Stimulated activated CD4-positive, alpha-beta T cell treated with anti-CD3 and anti-CD28 coated beads, Interleukin-1b, Interleukin-23, amount 100 ng/mL, for 1 hour (primary cell): ENCODE measurements at places on chromosomes 7 and 10.

DNA sequence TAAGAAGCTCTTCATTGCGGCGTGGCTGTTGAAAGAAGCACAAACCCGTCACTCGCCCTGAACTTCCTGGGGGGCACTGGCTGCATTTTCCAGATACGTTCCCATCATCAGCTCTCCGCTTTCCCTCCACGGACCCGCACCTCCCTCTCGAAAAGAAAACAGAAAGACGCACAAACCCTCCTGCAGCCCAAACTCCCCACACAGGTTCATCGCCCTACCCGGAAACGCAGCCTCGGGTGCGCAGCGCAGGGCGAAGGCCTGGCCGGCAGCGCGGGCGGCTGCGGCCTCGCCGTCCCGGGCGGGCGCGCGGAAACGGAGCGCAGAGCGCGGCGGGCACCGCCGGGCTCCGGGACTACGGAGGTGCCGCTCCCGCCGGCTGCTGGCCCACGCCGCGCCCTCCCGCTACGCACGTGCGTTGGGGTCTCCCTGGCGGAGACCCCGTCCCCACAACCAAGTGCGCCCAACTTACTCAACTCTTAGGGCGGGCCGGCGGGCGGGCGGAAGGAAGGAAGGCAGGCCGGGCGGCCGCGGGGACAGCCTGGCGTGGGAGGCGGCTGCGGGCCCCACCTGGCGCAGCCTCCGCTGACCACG is 822 bp downstream of the ZNF800 start:
- no peak for DNase-seq

DNA sequence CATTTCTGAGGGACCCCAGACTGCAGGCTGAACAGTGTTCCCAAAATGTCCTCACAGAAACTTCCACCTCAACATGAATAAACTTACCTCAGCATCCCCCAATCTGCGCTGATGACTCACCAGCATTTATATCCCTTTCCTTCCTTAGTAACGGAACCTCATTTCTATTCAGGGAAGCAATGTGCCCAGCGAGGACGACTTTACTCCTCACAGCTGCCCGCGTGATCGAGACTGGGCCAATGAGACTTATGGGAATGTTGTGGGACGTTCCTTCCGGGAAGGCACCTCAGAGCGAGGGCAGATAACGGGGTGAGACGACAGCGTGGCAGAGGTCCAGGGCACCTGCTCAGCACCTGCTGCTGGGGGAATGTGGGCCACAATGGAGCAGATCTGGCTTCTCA is 73.1 kb upstream of the CAMK2B start:
- no peak for DNase-seq

DNA sequence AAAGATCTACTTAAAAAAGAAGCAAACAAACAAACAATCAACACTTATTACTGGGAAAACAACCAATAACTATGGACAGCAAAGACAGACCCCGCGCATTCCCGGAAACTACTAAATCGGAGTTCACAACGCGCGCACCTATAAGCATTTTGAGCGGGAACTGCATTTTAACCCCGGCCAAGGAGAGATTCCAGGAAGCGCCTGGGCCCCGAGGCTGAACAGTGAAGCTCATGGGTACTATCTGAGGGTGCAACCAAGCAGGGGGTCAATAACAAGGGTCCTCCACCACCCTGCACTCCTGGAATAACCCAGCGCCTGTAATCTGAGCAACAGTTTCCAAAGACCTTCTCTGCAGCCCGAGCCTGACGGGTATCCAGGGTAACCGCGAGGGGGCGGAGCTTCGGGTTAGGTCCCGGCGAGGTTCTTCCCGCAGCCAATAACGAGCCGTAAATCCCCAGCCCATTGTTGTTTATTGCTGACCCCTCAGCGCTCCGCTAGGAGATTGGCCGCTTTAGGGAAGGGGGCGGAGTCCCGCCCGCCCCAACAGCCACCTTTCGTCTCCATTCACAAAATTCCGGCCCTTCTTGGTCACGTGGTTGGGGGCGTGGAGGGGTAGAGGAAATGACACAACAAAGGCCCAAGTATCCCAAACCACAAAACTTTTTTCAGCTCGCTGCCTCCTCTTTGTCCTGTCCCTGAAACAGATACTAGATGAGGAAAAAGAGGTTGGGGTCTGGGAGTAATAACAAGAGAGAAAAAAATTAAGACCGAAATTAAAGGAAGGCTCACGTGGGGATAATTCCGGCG is 1.7 kb upstream of the ETV1 start:
- DNase-seq = peak; percentile 23

DNA sequence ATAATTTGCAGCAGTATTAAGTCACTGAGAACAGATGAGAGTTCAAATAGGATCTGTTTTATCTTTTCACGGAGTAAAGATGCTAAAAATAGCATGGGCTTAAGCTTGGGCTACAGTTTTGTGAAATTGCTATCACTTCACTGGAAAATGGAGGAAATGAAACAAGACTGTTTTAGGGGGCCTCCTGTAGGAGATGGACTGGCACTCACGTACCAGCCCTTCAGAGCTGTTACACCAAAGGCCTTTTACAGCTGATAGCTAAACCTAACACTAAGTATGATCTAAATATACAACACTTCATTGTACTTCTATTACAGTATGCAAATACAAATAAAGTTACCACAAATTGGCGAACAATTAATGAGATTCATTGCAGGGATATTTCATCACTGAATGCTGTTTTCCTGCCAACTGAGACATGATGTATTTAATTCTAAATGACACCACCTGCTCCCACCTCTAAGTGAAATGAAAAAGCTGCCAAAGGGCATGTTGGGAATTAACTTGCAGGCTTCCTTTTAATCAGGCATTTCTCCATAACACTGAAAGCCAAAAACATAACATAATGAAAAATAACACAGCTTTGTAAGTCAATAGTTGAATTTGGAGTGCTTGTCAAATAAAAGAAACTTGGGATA is 304.5 kb upstream of the LRRN3 start:
- DNase-seq = no peak

DNA sequence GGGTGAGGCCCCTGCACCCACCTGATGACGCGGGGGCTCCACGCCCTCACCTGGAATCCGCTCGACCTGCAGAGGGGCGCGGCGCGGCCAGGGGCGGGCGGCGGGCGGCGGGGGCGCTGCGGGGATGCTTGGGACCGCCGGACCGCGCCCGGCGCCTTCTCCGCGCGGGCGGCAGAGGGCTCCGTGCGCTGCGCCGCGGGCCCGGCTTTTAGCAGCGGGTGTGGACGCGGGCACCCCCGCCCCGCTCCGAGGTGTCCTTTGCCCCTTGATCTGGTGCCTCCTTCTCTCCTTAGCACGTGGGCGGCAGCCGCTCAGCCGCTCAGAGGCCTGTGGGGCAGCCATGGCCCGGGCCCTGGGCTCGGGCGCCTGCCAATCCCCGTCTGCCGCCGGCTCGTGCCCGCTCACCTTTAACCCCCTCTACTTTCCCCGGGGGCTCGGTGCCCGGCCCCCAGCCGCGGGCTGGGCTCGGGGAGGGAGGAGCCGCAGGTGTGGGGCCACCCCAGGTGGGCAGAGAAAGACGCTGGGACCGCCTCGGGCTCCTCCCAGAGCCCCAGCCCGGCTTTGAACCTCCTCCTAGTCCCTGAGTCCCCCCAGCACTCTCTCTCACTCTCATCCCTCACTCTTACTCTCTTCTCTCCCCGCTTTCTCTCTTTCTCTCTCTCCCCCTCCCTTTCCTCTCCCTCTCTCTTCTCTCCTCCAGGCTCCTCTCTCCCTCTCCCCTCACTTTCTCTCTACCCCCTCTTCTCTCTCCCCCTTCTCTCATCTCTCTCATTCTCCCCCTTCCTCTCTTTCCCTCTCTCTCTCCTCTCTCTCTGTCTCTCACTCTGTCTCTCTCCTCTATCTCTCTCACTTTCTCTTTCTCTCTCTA is 19.7 kb upstream of the VPS37D start:
- DNase-seq = no peak

GRCh38 chr7:45495618-45496017 is 78.5 kb upstream of the ADCY1 start:
- no peak for DNase-seq

DNA sequence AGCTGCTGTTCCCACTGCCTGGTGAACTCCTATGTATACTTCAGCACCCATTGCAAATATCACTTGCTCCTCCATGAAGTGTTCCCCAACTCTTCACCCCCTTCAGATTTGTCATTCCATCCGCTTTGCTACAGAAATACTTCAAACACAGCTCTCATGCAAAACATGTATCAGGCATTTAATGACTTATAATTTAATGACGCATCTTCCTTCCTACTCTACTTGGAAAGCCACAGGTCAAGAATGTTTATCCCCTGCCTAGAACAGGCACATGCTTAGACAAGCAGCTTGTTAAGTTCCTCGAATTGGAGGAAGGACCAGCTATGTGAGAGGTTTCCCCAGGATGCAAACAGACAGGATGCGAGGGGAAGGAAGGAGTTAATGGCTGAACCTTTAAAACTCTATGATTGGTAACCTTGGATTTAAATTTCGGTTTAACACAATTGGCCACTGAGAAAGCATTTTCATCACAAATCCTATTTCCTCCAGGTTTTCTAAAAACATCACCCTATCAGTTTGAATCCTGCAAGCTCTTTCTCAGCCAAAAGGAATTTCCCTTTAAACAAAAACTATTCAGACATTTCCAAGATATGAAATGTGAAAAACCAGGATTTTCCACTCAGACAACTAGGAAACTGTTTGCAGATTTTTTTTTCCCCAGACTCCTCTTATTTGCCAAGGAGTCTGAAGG is 11.5 kb downstream of the CREB3L2 start:
- DNase-seq = no peak

- DNase-seq = no peak
These were observed 695.1 kb downstream of the INHBA start for GRCh38 chr7:41007811-41008210.

GRCh38 chr10:45008524-45009161 is 7.9 kb downstream of the ZNF22 start:
- DNase-seq = no peak

DNA sequence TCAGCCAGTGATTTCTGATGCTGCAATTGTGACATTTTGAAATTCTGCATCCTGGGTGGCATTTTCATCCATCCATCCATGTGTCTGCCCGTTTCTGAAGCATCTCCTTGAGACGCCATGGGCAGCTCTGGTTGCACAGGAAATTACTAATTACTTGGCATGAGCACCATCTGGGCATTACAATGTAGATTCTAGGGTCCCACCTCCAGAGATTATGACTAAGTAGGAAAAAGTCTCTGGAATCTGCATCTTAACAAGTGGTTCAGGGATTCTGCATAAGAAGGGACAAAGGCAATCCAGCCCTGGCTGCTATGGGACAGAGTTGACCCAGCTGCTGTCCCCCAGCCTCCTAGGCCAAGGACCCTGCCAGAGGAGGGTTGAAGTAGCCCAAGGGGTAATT is 65.3 kb downstream of the CUZD1 start:
- DNase-seq = no peak

- DNase-seq = no peak
These were observed 125.8 kb upstream of the GAD2 start for GRCh38 chr10:26090762-26091161.

DNA sequence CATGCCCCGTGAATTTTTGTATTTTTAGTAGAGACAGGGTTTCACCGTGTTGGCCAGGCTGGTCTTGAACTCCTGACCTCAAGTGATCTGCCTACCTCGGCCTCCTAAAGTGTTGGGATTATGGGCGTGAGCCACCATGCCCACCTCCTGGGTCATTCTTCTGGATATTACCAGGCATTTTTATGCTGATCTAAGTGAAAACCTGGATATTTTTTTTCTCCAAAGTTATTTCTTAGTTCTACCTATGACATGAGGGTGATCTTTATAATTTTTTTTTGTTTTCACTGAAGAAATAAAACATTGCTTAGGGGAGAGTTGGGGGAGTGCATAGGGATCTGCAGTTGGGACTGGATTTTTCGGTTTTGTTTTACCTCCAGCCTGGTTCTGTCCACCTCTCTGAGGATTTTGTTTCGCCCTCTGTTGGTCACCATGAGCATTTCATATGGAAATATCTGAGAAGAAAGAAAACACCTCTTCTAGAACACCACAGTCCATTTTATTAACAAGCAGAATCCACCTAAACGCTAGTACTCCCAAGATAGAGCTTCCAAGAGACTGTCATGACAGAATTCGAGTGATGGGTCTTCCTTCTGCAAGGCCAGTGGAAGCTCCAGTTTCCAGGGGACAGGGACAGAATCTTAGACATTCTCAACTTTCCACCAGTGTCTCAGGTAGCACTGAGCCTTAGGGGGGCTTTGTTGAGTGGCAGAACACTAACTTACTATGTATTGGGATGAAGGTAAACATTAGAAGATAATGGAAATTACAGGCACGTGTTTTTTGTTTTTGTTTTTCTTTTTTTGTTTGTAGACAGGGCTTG is 33.4 kb upstream of the AFAP1L2 start:
- no peak for DNase-seq

GRCh38 chr10:121644501-121644900 is 46.3 kb upstream of the FGFR2 start:
- no peak for DNase-seq

- no peak for DNase-seq
These were observed at the start of gene CDK14 for GRCh38 chr7:90595801-90596670. TSS of gene CDK14 (plus strand) at chr7:90596321. CDS start at chr7:90596628, 307 bp downstream.

- DNase-seq = no peak
These were observed 99.0 kb upstream of the FZD1 start for GRCh38 chr7:91165006-91165845.

GRCh38 chr10:32007026-32007425 is 49.2 kb downstream of the KIF5B start:
- no peak for DNase-seq

DNA sequence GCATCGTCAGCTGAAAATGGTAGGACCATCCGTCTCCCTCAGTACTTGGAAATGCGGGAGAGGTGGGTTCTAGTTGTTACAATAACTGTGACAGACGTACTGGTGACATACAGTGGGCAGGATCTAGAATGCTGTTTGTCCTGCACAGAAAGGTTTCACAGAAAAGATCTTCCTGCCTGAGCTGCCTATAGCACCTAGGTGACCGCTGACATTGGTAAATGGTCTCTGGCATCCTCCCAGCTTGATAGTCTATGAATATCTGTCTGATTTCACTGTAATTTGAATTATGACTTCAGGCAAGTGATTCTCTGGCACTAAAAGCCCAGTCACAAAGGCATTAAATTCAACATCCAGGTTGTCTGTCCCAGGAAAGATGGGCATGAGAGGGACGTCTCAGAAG is 38.2 kb upstream of the CCDC3 start:
- no peak for DNase-seq

DNA sequence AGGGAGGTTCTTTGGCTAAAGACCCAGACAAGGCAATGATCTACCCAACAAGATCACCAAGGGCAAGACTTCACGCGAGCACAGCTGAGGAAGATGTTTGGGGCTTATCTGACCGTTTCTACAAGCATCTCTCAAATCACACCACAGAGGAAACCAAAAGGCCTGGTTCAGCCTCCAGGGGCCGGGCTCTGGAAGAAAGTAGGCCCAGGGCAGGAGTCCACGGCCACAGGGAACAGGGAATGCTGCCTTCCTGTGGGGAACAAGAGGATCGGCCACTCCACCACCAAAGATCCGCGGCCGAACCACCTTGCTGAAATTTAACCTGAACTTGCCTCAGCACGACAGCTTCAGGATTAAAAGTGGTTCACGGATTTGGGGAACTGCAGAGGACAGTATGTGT is 332.5 kb downstream of the PTPRN2 start:
- no peak for DNase-seq

GRCh38 chr10:91313-91712 is 42.2 kb upstream of the TUBB8 start:
- no peak for DNase-seq

GRCh38 chr10:66772548-66773471 is 153.0 kb upstream of the LRRTM3 start:
- no peak for DNase-seq
